Left forelimb (tissue), 1 donor: ENCODE measurements at places on chromosomes 1 and 21.

DNA sequence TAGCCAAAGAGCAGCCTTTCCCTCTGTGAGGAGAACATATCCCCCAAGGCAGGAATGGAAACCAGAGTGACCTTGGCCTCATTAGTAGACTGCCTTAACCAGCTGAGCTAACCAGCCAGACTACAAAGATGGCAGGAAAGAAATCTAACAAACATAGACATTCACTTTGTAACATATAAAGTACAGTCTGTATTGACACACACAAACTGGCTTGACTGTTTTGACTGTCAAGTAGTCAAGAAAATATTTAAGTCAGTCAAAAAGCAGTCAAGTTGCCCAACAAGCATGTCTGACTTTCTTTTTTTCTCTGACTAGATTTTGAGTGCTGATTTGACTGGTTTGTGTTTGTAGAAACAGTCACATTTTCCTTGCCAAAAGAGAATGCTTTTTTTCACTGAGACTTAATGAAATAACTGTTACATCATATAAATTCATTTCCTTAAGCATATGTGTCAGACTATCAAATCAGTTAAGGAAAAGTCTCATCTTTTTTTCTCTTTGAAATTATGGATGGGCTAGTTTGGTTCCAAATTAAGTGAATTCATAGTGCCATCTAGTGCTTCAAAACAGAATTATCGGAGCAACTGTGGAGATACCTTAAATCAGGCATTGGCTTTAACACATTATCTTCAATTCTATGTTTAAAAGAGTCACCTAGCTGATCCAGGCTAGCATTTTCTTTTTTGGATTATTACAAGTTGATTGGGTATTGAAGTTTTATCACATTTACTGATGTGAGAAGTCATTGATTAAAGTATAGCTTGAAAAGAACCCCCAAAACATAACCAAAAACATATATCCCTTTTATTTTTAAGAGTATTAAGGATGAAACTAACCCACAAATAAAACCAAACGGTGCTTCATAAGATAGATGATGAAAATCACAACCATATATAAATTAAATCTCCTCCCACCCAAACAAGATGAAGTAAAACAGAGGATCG is 75.0 kb downstream of the ATP6V1G3 start:
- no peak for DNase-seq

- DNase-seq: no peak
Measured at GRCh38 chr1:182739545-182739944, 50.0 kb upstream of the NPL start.

DNA sequence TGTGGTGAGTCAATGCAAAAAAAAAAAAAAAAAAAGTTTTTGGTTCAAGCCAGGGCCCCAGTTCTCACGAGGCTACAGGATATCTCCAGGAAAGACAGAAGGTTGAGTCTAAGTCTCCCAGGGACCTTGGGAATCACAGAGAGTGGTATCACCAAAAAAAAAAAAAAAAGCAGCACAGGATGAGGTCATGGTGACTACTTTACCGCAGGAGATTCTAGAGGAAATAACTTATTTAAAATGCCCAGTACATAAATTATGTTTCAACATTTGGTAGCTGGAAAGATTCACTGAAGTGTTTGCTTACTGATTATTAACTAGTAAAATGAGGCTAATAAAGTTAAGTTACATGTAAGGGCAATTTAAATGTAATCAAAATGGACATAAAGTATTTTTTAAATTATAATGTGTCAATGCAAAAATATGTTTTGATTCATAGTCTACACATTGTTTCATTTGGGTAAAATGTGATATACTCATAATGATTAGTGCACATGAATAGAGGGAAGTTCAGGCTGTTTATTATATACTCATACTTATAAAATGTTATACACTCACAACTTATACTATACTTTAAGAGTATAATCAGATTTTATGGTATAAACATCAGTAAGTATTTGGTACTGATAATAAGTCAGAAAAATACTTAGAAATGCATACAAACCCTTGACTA is 84.1 kb downstream of the PLPPR5 start:
- no peak for DNase-seq

DNA sequence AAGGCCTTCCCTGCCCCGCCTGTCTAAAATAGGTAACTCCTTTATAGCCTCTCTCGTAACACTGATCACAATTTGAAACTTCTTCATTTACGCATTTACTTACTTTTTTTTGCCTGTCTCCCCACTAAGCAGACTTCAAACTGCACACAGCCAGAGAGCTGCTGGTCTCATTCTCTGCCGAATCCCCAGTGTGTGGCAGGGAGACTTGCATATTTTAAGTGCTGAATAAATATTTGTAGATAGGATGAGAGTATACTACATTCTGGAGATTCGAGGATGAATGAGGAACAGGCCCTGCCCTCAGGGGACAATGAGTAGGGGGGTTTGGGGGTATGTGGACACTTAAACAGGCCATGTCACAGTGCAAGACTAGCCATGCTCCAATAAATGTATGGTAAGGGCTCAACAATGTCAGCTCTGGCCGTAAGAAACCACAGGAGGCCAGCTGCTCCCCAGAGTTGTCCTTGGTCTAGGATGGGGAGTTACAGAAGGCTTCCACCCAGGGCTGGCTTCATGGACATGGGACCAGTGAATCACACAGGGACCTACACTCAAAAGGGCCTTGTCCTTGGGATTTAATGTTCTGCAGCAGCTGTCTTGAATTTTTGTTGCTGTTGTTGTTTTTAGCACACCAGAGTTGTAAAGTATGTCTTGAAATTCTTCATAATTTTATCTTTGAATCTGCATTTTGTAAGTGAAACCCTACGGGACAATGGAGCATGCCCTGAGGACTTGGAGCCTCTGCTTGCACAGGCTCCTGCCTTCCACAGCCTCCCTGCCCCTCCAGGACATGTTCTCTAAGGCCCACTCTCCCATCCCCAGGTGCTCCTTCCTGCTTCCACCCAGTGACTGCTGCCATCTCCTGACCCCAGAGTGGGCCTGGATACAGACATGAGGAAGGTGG is 8.5 kb downstream of the DIO1 start:
- DNase-seq: no peak

DNA sequence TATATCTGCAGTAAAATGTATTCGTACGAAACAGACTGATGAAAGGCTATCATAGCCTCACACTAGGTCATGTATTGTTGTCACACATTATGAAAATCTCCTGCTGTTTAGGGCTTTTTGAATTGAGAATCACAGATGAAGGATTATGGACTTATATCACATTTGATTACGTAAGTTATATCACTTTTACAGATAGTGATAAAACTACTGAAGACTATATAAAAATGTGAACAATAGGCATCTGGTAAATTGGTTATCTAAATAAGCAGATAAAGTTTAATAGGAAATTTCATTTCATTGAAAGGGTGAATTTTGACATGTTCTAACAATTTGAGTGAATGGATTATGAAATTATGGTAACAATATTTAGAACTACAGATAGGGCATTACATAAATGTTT is 20.0 kb downstream of the LAMC1 start:
- DNase-seq: no peak

- peak; percentile 81 for DNase-seq
Measured at GRCh38 chr21:16419188-16419921, 689.6 kb downstream of the USP25 start.

DNA sequence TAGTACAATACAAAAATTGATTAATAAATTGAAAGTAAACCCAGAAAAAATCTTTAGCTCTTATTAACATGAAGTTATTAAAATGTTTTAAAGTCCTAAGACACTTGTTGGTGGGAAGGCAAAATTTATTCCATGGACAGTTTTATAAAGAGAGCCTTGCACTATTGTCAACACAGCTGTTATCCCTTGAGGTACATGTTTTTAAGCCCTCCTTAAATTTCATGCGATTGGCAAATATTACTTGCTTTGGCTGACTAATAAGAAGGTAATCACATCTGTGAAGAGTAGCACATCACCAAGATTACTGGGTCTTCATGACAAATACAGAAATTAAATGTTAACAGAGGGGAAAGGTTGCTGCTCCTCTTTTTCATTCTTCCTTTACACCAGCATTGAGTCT is 611.1 kb downstream of the BRINP3 start:
- DNase-seq: no peak

- DNase-seq: no peak
Measured at GRCh38 chr1:173853074-173853473, 14.7 kb downstream of the GAS5 start.

GRCh38 chr1:165610866-165611265 is 20.2 kb upstream of the MGST3 start:
- DNase-seq: no peak

DNA sequence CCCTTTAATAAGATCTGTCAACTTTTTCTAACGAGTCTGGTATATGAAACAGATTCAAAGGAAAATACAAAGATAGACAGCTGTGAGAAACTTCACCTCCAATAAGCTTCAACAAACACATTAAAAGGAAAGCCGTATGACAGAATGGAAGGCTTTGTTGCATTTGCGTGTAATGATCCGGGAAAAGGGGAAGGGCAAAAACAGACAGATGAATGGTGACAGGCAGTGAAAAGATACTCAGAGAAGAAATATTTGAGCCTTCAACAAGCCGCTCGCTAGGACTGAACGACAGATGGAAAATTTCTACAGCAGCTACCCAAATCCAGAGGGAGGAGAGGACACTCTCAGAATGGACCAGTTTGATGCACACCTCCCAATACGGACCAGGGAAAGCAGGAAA is 14.9 kb downstream of the COPA start:
- DNase-seq: no peak

GRCh38 chr1:192867180-192867579 is 58.3 kb downstream of the RGS2 start:
- DNase-seq: no peak

GRCh38 chr1:85464497-85465098 is 361 bp downstream of the DDAH1 start:
- peak; percentile 86 for DNase-seq
